Inflammatory macrophage (primary cell): ENCODE measurements at places on chromosomes 4 and X.

- peak; percentile 93 for DNase-seq
These were observed 14.8 kb downstream of the BLOC1S4 start for GRCh38 chr4:6730603-6731317.

DNA sequence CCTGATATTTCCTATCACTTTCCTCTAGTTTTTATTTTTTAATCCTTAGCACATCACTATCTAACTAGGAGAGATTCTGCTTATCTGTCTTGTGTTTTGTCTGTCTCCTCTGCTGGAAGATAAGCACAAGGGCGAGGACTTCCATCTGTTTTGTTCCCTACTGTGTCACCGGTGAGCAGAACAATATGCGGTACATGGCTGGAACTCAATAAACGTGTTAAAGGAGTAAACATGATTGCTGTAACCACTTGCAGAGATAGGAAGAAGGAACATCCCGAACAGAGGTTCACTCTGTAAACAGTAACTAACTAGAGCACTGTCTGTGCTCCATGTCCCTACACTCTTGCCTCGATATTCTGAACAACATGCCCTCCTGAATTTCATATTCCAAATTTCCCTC is 5.2 kb downstream of the HS3ST1 start:
- DNase-seq: no peak

DNA sequence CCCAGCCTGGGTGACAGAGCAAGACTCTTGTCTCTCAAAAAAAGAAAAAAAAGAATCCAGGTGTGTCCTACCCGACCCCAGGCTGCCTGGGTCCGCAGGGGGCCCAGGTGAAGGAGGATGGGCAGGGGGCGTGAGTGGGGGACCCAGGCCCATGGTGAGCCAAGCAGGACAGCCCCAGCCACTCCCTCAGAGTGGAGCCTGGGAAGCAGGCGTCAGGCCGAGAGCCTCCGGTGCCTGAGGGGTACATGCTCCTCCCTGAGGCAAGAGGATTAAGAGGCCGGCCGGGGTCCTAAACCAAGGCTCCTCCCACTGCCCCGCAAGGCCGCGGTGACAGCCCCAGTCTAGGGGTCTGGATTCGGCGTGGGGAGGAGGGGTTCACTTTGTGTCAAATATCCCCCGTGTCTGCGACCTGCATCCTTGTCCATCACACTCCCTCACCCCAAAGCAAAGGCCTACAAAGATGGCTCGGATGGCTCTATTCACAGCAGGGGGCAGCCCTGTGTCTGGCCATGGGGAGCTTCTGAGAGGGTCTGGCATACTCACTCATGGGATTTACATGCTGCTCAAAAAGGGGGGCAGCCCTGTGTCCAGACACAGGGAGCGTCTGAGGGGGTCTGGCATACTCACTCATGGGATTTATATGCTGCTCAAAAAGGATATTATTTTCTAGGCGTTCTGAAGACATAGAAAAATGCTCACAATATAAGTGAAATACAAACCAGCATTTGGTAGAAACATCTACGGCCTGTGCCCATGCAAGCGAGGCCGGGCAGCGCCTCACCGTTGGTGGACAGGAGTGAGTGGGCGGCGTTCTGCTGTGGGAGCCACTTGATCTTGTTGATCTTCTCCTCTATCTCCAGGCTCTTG is 94.6 kb downstream of the PPP2R2C start:
- DNase-seq: no peak

GRCh38 chr4:6179362-6179761 is 21.0 kb downstream of the JAKMIP1 start:
- no peak for DNase-seq

- no peak for DNase-seq
These were observed 12.4 kb upstream of the NKX1-1 start for GRCh38 chr4:1418494-1419285.
